ENCODE measurements at places on chromosomes 7 and 10.

GRCh38 chr10:4332764-4333458 is 493.1 kb upstream of the AKR1E2 start:
- DNase-seq, result peak; percentile 64

DNA sequence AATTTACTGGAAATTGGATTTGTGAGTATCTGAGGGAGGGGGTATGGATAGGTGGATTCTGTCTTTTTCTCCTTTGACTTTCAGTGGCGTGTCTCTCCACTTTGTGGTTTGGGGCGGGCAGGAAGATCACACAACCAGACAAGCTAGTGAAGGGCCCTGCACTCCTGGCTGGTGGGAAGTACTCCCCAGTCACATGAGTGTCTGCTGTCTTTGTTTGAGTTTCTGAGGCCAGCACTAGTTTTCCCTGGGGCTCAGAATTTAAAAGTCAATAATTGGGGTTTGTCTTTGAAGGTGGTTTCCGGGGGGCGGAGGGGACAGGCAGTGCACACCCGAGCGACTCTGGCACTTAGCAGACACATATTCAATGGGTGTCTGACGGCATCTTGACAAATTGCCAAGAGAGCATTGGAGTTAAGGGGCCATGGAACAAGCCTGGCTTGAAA is 120.1 kb downstream of the WDFY4 start:
- peak; percentile 13 for DNase-seq

- DNase-seq, result no peak
Measured at GRCh38 chr10:118682533-118682932, 72.2 kb downstream of the CACUL1 start.

- no peak for DNase-seq
Measured at GRCh38 chr10:95462740-95463667, 98.2 kb downstream of the SORBS1 start.

- DNase-seq, result no peak
Measured at GRCh38 chr10:127813290-127813689, 76.3 kb downstream of the FOXI2 start.

DNA sequence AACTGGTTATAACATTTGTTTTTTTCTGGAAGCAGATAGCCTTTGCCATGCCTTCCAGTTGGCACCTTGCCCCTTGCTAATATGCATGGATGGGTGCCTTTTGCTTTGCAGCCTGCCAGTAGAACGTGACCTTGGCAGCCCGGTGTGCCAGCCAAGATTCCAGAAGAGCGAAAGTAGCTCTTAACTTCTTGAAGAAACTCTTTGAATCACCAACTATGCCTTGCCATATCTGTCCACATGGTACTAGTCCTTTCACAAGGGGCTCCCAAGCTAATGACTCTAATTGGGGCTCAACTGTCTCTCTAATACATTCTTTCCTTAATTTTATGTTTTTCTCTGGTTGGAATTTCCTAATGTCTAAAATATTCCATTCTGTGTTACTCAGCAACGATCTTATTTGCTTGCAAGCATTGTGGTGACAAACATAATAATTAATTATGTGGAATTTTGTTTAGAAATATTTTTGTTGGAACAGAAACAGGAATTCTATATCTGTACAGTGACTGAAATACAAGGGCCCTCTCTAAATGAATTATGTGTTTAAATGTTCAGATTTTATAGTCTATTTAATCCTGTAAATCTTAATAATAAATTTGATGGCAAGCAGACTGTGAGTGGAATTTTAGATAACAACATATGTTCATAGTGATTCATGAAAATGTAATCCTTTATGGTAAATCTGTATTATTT is 45.8 kb downstream of the HDAC9 start:
- DNase-seq, result no peak

DNA sequence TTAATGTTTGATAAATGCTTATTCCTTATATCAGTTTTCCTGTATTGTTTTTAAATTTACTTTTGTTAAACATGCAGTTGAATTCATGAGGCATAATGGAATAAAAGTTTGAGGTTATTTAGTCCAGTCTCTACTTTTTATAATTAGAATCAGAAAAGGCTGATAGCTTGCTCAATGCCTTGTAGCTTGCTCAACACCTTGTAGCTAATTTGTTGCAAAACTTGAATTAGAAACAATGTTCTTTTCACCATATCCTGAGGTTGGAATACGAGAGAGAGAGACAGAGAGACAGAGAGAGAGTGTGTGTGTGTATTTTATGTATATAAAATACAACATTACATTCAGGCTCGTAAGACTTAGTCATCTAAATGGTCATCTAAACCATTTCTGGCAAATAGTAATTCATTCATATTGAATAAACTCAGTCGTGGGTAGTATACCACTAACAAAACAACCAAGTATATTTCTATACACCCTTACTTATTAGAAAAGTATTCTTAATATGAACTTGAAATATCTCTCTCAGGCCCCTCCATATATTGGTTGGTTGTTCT is 243.5 kb downstream of the ADK start:
- DNase-seq, result no peak

GRCh38 chr7:2934211-2934731 is 90.2 kb upstream of the GNA12 start:
- DNase-seq, result no peak

GRCh38 chr7:116317907-116318306 is 107.6 kb downstream of the TES start:
- DNase-seq, result no peak

DNA sequence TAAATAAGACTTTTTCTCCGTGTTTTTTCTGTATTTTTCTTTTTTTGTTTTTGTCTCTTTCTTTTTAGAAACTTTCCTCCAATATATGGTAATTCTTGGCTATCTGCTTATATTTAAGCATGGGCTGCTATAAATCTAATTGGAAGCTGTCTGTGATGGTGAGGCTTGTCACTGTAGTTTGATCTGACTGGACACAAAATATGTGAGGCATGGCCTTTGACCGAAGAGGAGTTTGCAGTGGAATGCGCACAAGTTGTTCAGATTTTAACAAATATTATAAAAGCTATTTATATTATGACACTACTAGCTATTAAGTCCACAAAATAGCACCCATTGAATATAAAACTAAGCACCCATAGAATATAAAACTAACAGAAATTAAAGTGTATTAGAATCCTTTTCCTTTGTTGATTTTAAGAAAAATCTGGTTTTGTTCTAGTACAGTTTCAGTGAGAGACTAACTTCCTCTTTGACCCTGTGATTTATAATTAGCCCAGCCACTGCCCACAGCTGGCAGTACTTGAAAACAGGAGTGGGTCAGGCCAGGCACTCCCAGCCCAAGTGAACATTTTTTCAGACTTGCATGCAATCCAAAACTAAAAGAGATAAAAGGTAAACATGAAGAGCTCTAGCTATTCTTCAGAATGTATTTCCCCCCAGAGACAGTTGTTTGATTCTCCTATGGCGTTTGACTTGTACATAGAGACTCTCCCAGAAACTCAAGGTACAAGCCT is 69.9 kb upstream of the FGL2 start:
- DNase-seq, result no peak

GRCh38 chr10:18240185-18240882 is 100.1 kb downstream of the CACNB2 start:
- DNase-seq, result no peak

DNA sequence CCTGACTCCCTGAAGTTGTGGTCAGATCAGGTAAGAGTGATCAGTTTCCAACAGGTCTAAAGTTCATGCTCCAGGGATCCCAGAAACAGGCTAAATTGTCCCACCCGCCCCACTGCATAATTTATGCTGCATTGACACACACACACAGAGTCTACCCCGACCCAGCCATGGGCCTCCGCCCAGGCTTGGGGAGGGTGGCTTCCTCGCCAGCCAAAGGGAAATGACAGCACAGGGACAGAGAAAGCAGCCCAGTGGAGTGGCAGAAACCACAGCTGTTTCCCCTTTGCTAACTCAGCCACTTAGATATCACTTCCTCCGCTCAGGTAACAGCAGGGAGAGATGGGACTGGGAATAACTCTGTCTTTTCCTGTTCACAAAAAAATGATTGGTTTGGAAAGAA is 9.4 kb downstream of the SH3PXD2A start:
- no peak for DNase-seq

GRCh38 chr7:133742709-133743538 is 384.2 kb upstream of the LRGUK start:
- no peak for DNase-seq

- no peak for DNase-seq
Measured at GRCh38 chr7:157044147-157044687, 33.8 kb upstream of the MNX1 start.

- no peak for DNase-seq
Measured at GRCh38 chr7:90816511-90817142, 220.5 kb downstream of the CDK14 start.

GRCh38 chr10:33986016-33986415 is 651.5 kb upstream of the NRP1 start:
- no peak for DNase-seq

- DNase-seq, result no peak
Measured at GRCh38 chr10:5710859-5711258, 26.2 kb downstream of the TASOR2 start.

DNA sequence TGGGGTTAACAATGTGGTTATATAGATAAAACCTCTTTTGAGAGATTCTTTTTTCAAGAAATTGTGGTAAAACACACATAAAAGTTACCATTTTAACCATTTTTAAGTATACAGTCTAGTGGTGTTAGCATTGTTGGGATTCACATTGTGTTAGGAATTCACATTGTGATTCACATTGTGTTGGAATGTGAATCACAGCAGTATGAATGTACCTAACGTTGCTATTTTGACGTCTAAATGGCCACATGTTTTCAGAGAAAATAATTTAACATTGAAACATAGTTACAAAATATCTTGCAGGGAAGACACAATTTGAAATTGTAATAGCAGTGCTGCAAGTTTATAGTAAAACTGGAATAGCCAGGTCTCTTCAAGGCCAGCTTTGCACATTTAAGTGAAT is 129.0 kb downstream of the BICC1 start:
- no peak for DNase-seq

- DNase-seq, result no peak
Measured at GRCh38 chr7:47232751-47233412, 349.0 kb downstream of the TNS3 start.

GRCh38 chr10:18397906-18398305 is 253.5 kb downstream of the NSUN6 start:
- DNase-seq, result no peak

GRCh38 chr10:34816085-34816496 is 995 bp upstream of the PARD3 start:
- DNase-seq, result no peak

DNA sequence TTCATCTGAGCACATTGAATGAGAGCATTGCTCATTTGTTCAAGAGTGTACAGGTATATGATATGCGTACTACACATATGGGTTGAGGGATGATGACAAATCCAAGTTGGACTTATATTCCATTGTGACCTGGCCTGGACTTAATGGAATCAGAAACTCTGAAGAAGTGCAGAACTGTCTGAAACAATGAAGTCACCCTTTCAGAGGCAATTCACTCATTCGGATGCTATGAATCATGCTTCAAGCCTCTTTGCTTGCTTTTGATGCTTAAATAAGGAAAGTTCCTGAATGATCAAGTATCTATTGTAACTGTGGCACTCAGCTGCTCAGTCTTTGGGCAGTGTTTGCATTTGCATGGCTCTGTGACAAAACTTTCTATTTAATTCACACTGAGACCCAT is 93.4 kb downstream of the ZNF365 start:
- DNase-seq, result no peak

DNA sequence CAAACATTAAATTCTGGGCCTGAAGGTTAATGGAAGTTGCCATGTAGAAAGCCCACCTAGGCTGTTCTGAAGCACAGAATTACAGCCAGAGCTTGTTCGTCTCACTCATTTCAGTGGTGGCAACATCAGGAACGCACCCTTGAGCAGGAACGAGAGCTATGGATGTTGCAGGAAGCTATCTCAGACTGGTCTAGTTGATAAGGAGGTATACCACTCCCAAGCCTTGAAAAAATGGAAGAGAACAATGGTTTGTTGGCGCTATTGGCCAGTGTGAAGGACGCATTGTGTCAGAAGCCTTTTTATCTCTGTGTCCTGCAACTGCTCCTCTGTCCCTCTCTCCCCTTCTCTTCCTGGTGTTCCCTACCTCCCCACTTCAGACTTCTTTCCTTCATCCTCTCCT is 60.9 kb upstream of the RAPGEF5 start:
- no peak for DNase-seq

DNA sequence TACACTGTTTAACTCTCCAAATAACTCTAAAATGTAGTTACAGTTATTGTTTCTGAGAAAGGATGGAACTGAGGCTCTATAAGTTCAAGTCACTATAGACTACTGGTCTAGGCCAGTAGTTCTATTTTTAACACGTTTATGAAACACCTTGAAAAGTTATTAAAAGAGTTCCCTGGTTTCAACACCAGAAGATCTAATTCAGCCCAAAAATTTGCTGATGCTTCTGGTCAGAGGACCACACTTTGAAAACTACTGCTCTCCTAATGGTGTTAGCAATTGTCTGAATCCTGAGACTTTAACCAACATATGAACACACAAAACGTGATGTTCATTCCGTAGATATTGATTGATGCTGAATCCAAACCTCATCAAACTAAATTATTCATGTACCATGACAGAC is 658.6 kb upstream of the STEAP1 start:
- no peak for DNase-seq

- no peak for DNase-seq
Measured at GRCh38 chr7:16171928-16172327, 249.4 kb downstream of the CRPPA start.

- DNase-seq, result no peak
Measured at GRCh38 chr10:44132361-44133289, 252.3 kb downstream of the CXCL12 start.

DNA sequence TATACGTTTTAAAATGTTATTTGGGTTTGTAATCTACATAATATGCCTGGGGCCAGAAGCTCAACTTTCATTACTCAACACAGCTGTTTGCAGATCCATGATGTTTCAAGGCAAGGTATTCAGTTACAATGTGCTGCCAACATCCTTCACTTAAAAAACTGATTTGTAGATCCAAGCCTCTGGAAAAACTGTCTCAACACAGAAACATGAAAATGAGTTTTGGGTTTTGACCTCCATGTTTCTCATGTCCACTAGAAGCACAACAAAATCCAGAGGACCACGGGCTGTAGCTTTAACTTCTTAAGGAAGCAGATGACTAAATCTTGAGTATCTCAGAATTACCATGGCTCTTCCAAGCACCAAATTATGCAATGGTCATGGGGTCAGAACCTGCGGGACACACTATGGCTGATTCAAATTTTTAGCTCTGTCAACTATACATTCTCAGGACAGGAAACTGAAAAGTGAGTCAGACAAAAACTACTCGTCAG is 247.1 kb upstream of the GRB10 start:
- DNase-seq, result no peak

DNA sequence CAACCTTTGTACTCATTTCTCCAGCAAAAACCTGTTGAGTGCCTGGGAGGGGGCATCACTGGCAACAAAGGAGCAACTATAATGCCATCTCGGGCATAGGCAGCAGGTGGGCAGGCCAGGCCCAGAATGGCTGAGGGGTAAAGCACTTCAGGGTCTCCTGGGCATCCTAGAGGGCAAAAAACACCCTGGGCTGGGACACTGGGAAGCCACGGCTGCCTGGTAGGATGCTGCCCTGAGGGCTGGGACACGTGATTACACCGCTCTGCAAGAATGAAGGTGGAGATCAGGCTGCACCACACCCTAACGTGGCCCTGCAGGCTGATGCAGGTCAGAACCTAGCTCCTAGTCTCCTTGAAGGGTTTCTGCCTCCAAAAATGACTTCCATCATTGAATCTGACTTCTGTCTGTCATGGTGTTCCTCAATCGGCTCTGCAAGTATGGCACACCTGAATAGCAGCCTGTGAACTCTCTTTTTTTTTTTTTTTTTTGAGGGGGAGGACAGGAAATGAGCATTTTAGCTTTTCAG is 4.5 kb upstream of the TRAPPC14 start:
- DNase-seq, result no peak

All from T-helper 2 cell (primary cell).